ENCODE measurements at places on chromosomes 12 and 14.

GRCh38 chr14:100304825-100305323 lies 1.4 kb downstream of the SLC25A29 start:
- no peaks in the 10 kb centered on the region for H3K27me3 ChIP-seq
- no peak for DNase-seq
- peak overlapping the region; percentile 78 for H3K4me3 ChIP-seq
- peaks cover 6% of the 10 kb centered on the region for H3K36me3 ChIP-seq

DNA sequence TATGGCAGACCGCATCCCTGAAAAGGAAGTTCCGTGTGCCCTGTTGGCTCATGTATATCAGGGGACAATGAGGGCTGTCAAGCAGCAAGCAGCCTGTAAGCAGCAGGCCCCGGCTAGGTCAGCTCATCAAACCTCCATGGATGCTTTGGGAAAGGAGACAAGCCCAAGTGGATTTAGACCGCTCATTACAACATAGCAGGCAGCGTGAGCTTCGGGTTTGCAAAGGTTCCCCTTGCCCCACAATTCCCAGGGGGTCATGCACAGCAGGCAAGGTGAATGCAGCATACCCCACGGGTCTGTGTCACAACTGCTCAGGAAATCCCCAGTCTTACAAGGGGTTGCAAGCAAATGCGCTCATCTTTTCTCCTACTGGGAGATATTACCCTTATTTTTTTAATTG lies 54.6 kb downstream of the KCNK13 start:
- H3K36me3 ChIP-seq, result no peaks in the 10 kb centered on the region
- H3K27me3 ChIP-seq, result peaks cover 10% of the 10 kb centered on the region
- DNase-seq, result no peak
- H3K4me3 ChIP-seq, result no peak overlapping the region
- no peak overlapping the region for H3K27ac ChIP-seq

GRCh38 chr12:109239179-109239578 lies 69.9 kb downstream of the FOXN4 start:
- H3K4me1 ChIP-seq, result no peaks in the 10 kb centered on the region
- H3K4me3 ChIP-seq, result no peak overlapping the region
- no peak overlapping the region for H3K27ac ChIP-seq
- DNase-seq, result no peak

DNA sequence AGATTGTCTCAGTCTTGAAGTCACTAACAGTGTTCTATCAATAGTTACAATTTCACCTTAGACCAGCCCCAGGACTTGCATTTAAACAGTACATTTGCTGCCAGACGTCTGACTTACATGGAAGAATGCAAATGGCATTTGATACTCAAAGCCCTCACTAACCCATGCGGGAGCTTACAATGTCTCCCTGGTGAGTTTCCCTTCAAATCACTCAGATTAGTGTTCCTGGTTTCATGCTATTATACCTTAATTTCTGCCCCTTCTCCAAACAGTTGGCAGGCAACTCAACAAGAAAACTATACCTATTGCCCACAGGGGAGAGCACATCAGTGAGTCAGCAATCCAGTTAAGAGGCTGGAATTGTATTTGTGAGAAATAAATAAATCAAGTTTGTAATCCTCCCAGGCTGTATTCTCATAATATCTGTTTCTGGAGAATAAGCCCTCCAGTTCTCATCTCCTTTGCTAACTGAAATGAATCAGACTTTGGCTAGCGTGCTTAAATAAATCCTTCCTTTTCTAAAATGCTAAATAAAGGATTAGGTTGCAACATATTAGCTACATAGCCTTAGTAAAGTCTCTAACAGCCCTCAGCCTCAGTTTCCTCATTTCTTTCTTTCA lies 23.7 kb downstream of the GSTZ1 start:
- H3K36me3 ChIP-seq, result peaks cover 62% of the 10 kb centered on the region
- no peak overlapping the region for H3K27ac ChIP-seq
- no peaks in the 10 kb centered on the region for H3K27me3 ChIP-seq
- H3K4me3 ChIP-seq, result no peak overlapping the region

GRCh38 chr14:53355581-53356112 lies 202.5 kb upstream of the DDHD1 start:
- H3K36me3 ChIP-seq, result no peaks in the 10 kb centered on the region
- no peak for DNase-seq
- H3K4me1 ChIP-seq, result peaks cover 7% of the 10 kb centered on the region
- H3K27ac ChIP-seq, result no peak overlapping the region
- H3K4me3 ChIP-seq, result no peak overlapping the region

DNA sequence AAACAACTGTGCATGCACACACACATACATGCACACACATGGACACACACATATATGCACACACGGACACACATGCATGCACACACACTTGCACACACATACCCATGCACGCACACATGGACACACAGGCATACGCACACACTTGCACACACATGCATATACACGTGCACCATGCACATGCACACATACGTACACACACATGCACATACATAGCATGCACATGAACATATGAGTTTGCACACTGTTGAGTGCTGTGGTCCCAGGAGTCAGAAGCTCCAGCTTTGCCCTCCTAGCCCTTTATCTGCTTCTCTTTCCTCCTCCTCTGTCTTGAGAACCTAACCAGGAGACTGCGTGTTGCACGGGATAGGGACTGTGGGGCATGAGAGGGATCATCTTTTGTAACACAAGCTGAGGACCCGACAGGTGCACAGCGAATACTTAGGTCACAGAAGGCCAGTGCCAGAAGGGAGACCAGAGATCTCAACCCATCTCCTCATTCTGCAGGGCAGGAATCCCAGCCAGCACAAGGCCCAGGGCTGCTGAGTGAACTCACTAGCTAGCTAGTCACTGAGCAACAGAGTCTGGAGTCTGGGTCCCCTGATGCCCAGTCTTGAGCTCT lies 3.5 kb upstream of the LRTM2 start:
- DNase-seq, result no peak
- no peak overlapping the region for H3K4me3 ChIP-seq
- H3K36me3 ChIP-seq, result no peaks in the 10 kb centered on the region
- H3K27me3 ChIP-seq, result peaks cover 20% of the 10 kb centered on the region
- H3K4me1 ChIP-seq, result peaks cover 24% of the 10 kb centered on the region

GRCh38 chr12:95998611-95999286 lies 2.6 kb upstream of the HAL start:
- peaks cover 9% of the 10 kb centered on the region for H3K4me1 ChIP-seq
- no peak overlapping the region for H3K4me3 ChIP-seq
- H3K27ac ChIP-seq, result no peak overlapping the region
- H3K27me3 ChIP-seq, result no peaks in the 10 kb centered on the region
- DNase-seq, result peak; percentile 65
- H3K36me3 ChIP-seq, result peaks cover 25% of the 10 kb centered on the region

DNA sequence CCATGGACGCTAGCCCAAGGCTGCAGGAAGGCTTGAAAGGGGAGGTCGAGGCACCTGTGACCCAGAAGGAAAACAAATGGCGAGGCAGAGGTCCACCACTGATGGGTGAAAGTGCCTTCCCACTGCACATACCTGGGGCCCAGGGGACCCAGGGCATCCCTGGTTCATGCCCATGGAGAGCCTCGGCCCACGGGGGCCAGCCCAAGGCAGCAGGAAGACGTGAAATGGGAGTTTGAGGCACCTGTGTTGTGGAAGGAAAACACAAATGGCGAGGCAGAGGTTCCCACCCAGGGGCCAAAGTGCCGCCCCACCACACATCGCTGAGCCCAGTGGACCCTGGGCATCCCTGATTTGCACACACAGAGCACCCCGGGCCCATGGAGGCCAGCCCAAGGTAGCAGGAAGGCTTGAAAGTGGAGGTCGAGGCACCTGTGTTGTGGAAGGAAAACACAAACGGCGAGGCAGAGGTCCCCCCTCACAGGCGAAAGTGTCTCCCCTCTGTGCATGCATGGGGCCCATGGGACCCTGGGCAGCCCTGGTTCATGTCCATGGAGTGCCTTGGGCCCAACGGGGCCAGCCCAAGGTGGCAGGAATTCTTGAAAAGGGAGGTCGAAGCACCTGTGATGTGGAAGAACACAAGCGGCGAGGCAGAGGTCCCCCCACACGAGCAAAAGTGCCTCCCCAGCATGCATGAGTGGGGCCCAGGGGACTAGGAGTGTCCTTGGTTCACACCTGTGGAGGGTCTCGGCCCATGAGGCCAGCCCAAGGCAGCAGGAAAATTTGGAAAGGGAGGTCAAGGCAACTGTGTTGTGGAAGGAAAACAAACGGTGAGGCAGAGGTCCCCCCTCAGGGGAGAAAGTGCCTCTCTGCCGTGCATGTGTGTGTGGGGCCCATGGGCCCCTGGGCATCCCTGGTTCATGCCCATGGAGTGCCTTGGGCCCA lies 383.3 kb downstream of the ALG10 start:
- H3K27ac ChIP-seq, result no peak overlapping the region
- no peak overlapping the region for H3K4me3 ChIP-seq
- no peaks in the 10 kb centered on the region for H3K4me1 ChIP-seq
- no peak for DNase-seq

GRCh38 chr12:5513406-5513805 lies 81.5 kb downstream of the NTF3 start:
- H3K27me3 ChIP-seq, result peaks cover 2% of the 10 kb centered on the region
- no peak for DNase-seq
- no peaks in the 10 kb centered on the region for H3K4me1 ChIP-seq
- H3K27ac ChIP-seq, result no peak overlapping the region
- no peaks in the 10 kb centered on the region for H3K36me3 ChIP-seq

DNA sequence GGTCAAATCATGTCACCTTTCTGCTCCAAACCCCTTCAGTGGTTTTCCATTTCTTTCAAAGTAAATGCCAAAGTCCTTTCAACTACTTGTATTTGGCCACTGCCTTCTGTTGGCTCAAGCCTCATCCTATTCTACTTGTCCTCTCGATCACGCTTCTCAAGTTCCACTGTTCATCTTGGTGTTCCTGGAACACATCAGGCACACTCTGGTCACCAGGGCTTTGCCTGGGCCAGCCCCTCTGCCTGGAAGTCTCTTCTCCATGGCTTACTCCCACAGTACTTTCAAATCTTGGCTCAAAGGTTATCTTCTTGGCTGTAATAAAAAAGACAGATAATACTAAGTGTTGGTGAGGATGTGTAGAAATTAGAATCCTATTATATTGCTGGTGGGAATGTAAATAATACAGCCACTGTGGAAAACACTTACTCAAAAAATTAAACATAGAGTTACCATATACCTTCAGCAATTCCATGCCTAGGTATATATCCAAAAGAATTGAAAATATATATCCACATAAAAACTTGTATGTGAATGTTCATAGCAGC lies 17.3 kb upstream of the PPFIBP1 start:
- no peak overlapping the region for H3K4me3 ChIP-seq
- no peak for DNase-seq
- no peaks in the 10 kb centered on the region for H3K27me3 ChIP-seq
- no peak overlapping the region for H3K27ac ChIP-seq
- no peaks in the 10 kb centered on the region for H3K4me1 ChIP-seq

GRCh38 chr12:107537464-107538119 lies 148.0 kb upstream of the PWP1 start:
- no peaks in the 10 kb centered on the region for H3K27me3 ChIP-seq
- H3K36me3 ChIP-seq, result no peaks in the 10 kb centered on the region

DNA sequence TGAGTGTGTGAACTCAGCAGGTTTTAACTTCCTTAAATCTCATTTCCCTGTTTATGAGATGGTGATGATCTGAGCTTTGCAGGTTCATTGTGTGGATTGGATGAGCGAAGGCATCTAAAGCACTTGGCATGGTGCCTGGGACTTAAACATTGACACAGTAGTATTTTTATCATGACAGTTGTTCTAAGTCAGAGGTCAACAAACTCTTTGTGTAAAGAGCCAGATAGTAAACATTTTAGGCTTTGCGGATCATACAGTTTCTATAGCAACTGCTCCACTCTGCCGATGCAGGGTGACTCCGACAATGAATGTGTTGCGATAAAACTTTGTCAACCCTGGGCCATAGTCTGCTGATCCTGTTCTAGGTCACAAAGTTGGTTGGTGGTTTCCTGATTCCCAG lies 25.2 kb downstream of the SLC24A4 start:
- DNase-seq, result peak; percentile 38
- H3K27ac ChIP-seq, result no peak overlapping the region
- no peaks in the 10 kb centered on the region for H3K36me3 ChIP-seq
- no peak overlapping the region for H3K4me3 ChIP-seq

GRCh38 chr12:93336291-93336741 lies 41.4 kb upstream of the NUDT4 start:
- H3K4me1 ChIP-seq, result no peaks in the 10 kb centered on the region
- peak; percentile 22 for DNase-seq
- H3K27ac ChIP-seq, result no peak overlapping the region

DNA sequence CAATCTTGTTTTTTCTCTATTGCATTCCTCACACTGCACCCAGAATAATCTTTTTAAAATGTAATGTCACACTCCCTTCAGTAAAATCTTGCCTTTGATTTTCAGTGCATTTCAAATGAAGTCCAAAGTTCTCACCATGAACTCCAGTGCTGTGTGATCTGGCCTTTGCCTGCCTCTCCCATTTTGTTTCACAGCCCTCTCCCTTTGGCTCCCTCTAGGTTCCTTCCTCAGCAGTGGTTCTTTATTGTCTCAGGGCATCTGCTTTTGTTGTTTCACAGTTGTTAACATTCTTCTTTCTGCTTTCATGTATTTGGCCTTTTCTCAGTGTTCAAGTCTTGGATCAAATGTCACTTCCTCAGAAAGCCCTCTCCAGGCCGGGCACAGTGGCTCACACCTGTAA lies 84.5 kb upstream of the AMN1 start:
- DNase-seq, result no peak
- no peaks in the 10 kb centered on the region for H3K36me3 ChIP-seq
- H3K27me3 ChIP-seq, result no peaks in the 10 kb centered on the region
- H3K4me3 ChIP-seq, result no peak overlapping the region

DNA sequence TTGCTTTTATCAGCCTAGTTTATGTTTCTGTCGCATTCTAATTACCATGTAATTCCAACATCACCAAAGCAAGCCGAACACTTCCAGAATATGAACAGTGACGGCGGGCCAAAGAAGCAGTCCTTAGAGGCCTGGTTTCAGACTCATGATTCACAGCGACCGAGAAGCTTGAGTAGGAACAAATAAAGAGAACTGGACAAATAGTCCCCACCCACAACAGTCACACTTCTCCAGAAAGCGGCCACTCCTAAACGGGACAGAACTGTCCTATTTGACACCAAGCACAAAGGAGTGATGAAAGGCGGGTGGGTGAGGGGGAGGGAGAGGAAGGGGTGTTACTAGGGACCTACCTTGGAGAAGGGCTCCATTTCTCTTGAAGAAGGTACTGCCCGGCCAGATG lies 136.4 kb downstream of the FOXN3 start:
- H3K27me3 ChIP-seq, result no peaks in the 10 kb centered on the region
- peaks cover 15% of the 10 kb centered on the region for H3K36me3 ChIP-seq
- no peak overlapping the region for H3K4me3 ChIP-seq
- H3K27ac ChIP-seq, result no peak overlapping the region

GRCh38 chr12:57550641-57551549 lies 1.1 kb downstream of the KIF5A start:
- H3K4me1 ChIP-seq, result peaks cover 24% of the 10 kb centered on the region
- H3K4me3 ChIP-seq, result peak overlapping the region; percentile 65
- H3K36me3 ChIP-seq, result no peaks in the 10 kb centered on the region
- H3K27me3 ChIP-seq, result peaks cover 32% of the 10 kb centered on the region

- H3K27ac ChIP-seq, result no peak within 1 kb of the TSS
- no peaks in the 10 kb centered on the region for H3K27me3 ChIP-seq
- peaks cover 5% of the 10 kb centered on the region for H3K36me3 ChIP-seq
- H3K4me3 ChIP-seq, result peak within 1 kb of the TSS; percentile 64
- DNase-seq, result peak; percentile 81
- peaks cover 56% of the 10 kb centered on the region for H3K4me1 ChIP-seq
These were observed at the start of gene TAMALIN for GRCh38 chr12:52006726-52007157. Gene TAMALIN, plus strand, starts transcription at chr12:52006946. Its CDS starts 74 bp downstream, at chr12:52007020.

- no peak overlapping the region for H3K4me3 ChIP-seq
- H3K27ac ChIP-seq, result no peak overlapping the region
- peaks cover 23% of the 10 kb centered on the region for H3K27me3 ChIP-seq
These were observed 287.7 kb downstream of the BMP4 start for GRCh38 chr14:53668897-53669296.

GRCh38 chr12:5650281-5650680 lies 218.4 kb downstream of the NTF3 start:
- no peaks in the 10 kb centered on the region for H3K4me1 ChIP-seq
- DNase-seq, result no peak
- peaks cover 2% of the 10 kb centered on the region for H3K27me3 ChIP-seq
